GM20000 (cell line): ENCODE measurements at places on chromosomes 5 and 9.

- no peak for DNase-seq
Observed at GRCh38 chr5:178772351-178772750, 41.9 kb upstream of the ZNF354A start.

- no peak for DNase-seq
Observed at GRCh38 chr5:128973244-128973643, 8.0 kb downstream of the SLC27A6 start.

DNA sequence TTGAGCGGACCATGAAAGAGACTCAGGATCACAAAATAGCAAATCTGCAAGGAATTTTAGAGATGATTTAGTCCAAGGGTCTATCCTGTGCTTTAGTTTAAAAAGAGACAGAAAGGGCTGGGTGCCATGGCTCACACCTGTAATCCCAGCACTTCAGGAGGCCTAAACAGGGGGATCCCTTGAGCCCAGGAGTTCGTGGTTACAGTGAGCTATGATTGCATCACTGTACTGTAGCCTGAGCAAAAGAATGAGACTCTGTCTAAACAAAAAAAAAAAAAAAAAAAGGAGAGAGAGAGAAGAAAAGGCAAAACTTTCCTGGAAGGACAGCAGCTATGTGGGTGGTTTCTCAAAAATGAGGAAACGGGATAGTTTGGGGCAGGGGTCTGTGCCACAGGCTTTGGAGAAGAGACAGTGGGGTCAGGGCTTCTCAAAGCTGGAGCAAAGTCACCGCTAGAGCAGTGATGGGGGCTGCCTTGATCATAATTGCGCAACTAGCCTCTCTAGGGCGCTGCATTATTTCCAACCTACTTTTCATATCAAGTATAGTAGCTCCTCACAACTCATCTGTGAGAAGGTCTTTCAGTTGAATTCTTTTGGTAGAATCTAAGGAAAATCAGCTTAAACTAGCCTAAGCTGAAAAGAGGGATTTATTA is 8.5 kb upstream of the ANKH start:
- no peak for DNase-seq

DNA sequence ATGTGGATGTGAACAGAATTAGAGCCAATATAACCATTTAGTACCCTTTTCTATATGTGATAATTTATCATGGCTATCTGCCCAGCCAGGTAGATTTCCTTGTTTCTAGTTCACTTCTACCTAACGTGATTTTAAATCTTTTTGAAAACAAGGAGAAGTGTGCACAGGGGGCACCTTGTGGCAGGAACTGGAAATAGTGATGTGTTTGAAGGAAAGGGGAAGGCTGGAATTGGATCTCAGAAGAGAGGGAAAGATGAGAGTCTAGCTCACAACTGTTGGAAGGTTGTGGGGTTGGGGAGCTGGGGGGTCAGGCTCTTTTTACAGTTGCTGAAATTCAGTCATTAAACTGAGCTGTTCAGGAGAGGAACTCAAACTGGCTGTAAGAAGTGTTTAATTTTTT is 219.5 kb downstream of the KCTD16 start:
- DNase-seq: no peak

DNA sequence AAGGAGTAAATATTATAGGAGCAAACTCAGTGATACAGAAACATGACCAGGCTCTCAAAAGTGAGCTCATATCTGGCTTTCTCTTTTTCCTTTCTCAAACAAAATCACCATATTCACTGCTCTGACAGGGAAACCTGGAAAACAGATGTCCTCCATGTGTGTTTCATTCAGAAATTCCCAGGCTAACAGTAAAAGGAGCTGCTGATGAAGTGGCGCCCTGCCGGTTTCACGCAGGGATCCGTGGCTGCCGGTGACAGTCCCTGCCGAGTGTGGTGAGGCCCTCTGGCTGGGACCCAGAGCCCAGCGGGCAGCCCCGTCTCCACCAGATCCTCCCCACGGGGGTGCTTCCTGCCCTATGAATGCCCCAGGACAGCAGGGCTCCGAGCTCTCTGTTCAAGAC is 208.1 kb downstream of the GNA14 start:
- DNase-seq: no peak

GRCh38 chr5:41182666-41183065 is 30.7 kb downstream of the C6 start:
- no peak for DNase-seq
